ENCODE measurements at places on chromosomes 1 and 21. TPM values are rescaled to one million over a fixed set of nuclear protein-coding genes. Genes with fewer than 3 reads are reported as not detected.

- no peak for DNase-seq
These were observed 6.0 kb upstream of the SH2D2A start for GRCh38 chr1:156822680-156823079.

DNA sequence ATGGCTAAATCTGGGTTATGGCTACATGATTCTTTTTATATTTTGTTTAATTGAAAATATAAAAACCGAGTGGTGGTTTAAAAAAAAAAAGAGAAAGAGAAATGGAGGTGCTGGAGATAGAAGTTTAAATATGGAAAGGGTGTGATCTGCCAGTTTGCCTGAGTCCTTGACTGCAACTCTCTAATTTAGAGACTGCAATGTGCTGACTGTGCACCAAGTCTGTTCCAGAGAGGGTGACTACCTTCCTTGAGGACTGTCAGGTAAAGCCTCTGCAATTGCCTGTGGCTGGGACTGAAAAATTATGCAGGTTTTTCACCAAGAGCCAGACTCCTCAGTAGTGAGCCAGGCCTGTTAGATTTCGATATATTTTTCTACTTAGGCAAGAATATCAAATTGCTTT is 1326.3 kb downstream of the BRINP3 start:
- no peak for DNase-seq

DNA sequence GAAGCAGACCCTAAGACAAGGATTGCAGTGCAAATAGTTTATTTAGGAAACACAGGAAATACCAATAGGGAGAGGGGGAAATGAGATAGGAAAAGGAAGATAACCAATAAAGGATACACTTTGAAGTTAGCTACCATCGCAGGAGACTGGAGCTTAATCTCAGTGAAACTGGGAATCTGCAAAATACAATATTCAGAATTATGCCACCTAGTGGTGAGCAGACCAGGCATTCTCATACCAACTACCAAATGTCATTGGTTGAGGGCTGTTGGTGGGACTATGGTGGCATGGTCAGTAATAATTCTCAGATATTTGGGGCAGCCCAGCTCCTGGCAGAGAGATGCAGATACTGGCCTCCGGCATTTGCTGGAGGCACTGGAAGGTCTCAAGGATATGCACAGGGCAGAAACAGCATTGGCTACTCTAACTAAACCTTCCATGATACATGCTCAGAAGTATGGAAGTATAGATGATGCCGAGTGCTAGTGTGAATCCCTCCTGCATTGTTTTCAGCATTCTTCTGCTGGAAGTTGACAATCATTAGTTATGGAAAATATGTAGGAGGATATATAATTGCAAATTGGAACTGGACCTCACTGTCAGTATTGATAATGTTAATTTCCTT is 11.8 kb upstream of the ZFP69B start:
- no peak for DNase-seq

DNA sequence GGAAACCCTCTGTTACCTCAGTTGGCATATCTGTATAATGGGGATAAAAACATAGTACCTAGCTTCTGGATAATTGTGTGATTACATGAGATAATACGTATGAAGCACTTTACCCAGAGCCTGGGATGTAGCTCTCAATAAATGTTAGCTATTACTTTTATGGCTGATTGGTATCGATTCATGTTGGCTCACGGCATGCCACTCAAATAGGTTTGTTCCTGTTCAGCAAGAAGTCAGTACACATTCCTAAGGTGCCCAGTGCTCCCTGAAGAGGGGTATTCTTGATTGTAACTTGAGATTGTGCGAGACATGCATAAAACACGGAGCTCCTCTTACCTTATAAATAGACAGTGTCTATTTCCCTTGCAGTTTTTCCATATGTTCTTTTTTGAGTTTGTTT is 78.5 kb upstream of the GALNT2 start:
- DNase-seq: no peak

GRCh38 chr21:39803393-39803792 is 58.4 kb downstream of the IGSF5 start:
- DNase-seq: no peak

GRCh38 chr1:17831597-17831996 is 76.5 kb downstream of the ACTL8 start:
- DNase-seq: no peak

GRCh38 chr1:2129256-2129943 is 65.2 kb downstream of the FAAP20 start:
- no peak for DNase-seq

DNA sequence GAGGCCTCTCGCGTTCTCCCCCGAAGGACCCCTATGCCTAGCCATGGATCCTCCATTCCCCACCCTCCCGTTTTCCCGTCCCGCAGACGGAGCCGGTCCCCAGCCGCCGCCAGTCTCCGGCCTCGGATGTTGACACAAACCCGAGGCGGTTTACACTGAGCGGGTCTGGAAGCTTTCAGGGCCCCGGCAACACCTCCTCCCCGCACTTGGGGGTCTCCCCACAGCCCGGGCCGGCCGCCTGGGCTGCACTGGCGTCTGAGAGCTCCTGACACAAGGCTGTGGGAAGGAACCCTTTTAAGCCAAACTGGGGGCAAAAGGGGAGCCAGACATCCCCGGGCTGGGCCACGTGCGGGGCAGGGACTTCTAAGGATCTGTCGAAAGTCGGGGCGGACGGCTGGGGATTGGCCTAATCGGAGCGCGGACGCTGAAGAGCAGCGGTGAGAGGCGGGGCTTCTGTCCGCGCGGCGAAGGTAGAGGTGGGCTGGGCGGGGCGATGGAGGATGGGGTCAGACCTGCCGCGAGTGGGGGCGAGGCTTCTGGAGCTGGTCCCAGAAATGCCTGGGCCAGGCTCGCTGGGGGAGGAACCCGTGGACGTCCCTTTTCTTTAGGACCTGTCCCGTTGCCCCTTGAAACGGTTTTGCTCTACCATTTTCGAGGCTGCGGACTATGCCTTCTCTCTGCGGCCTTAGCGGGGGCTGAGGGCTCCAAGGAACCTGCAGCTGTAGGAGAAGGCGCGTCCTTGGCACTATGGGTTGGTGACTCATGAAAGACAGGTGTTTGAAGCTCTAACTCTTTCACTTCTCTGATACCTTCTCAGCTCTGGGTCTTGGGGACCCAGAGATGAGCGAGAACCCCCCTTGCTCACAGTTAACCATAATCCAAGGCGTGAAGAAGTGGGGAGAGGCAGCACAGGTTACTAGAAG is 1.2 kb upstream of the HPCAL4 start:
- DNase-seq: no peak

DNA sequence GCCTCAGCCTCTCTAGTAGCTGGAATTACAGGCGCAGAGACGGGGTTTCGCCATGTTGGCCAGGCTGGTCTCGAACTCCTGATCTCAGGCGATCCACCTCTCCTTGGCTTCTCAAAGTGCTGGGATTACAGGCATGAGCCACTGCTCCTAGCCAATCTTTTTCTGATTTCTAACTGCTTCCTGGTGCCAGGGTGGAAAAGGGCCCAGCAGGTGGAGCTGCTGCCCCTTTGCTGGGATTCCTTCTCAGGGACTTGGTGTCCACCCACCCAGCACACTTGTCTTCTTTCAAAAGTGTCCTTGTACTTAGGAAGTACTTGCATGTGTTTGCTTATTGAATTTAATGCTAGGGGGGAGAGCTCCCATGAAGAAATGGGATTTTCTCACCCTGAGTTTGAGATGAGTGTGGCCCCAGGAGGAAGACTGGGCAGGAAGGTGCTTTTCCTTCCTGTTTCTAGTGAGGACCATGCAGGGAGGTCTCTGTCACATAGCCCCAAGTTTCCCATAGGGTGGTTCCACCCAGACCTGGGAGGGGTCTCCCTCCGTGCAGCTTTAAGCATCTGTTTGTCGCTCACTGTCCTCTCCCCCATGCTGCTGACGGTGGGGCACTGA is 14.2 kb downstream of the UTP11 start:
- no peak for DNase-seq

DNA sequence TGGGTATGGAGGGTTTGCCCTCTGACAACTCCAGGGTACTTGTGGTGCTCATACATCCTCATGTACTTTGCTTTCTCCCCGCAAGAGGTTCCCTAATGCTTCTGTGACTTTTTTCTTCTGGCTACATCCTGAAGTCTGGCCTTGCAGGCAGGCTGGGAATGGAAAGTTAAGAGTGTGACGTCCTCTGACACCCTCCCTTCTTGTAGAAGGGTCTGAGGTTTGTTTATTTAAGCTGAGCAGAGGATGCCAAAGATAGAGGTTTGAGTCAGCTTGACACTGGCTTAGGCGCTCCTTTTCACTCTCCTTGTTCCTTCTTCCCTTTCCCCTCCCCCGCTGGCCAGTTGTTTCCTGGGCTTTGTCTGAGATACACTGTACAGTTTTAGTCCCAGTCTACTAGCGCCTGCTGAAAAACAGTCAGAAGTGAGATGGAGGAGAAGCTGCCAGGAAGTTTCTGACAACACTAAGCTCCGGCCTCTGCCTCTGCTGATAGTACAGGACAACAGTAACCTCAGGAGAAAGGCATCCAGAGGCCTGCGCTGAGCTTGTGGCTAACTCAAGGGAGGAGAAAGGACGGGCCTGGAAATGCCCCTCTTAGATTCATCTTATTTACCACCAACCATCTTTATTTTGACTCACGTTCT is at the start of gene MACF1:
Gene MACF1 (plus strand): TSS at position 255 of the 641 bp plus-strand sequence. CDS start 328 bp downstream, at position 583.
- DNase-seq: peak; percentile 75

- DNase-seq: no peak
These were observed 7.0 kb upstream of the USP25 start for GRCh38 chr21:15722591-15723324.

- no peak for DNase-seq
These were observed 878.5 kb downstream of the USP25 start for GRCh38 chr21:16608209-16608830.

DNA sequence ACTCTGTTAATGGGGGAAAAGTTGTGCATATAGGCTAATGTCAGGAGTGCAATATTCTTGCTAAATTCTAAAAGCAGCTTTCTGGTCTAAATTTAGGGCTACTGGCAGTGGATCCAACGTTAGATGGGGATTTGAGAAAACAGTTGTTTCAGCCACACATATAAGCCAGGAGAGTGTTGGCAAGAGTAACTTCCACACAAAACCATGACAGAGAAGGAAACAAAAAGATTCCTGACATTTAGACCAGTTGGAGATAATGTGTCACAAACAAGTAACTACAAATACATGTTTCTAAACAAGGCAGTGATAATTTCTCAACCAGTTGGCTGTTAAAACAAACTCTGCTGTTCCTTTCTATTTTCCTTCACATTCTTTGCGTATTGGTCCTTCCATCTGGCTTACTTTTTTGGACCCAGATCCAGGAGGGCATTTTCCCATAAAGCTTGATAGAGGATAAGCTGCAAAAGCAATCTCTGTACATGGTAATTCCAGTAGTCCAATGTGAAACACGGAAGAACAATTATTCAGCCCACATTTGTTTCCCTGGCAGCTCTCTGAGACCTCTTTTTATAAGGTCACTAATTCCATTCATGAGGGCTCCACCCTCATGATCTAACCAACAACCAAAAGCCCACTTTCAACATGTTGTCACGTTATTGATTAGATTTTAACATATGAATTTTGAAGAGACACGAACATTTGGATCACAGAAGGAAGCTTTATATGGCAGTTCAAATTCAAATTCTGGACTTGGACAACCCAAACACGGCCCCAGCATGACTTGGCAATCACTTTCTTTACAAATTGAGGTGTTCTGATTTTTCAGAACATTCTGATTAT is 1888.6 kb downstream of the MRPL39 start:
- DNase-seq: no peak

The CRNN gene
- not detected for total RNA-seq

The NOS1AP gene
- total RNA-seq: 1.8 TPM

The E2F2 gene
- 1.3 TPM for total RNA-seq

The OVAAL gene
- 0.53 TPM for total RNA-seq

The AIRE gene
- 0.08 TPM for total RNA-seq

The LRRC41 gene
- total RNA-seq: 34.5 TPM

The RAP1GAP gene
- 16.4 TPM for total RNA-seq

The MFSD2A gene
- total RNA-seq: 3.8 TPM

The SPATA21 gene
- not detected for total RNA-seq

The FOXD3 gene
- 0.18 TPM for total RNA-seq
